ENCODE measurements at places on chromosomes 16 and 17. TPM values are rescaled to one million over a fixed set of nuclear protein-coding genes. Genes with fewer than 3 reads are reported as not detected.

Gene EPN3
- total RNA-seq = not detected

Gene CACNA1G
- 0.41 TPM for total RNA-seq

DNA sequence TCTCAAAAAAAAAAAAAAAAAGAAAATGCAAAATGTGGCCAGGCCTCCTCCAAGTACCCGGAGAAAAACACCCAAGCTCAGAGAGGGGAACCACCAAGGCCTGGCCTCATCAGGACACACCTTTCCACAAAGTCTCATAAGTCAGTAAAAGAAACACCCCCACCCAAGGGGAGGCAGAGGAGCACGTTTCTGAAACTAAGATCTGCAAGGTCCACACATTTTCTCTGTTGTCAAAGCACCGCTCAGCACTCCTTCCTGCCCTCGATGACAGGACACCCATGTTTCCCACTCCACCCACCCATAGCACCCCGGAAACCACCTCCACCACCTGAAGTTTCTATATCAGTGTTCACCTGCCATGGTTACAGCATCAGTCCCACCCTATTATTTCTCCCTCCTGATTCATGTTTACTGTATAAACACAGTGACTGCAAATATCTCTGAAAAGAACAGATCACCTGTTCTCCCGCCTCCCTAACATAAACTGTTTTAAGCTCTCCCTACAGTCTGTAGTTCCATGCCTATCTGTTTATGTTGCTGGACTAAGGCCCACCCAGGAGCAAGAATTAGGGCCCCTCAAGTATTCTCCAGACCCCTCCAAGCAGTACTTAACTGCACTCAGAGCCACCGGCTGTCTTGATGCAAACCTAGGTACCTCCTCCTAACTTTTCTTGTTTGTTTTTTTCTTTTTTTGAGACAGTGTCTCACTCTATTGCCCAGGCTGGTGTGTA lies 2.0 kb downstream of the CORO7 start:
- no peak for DNase-seq

DNA sequence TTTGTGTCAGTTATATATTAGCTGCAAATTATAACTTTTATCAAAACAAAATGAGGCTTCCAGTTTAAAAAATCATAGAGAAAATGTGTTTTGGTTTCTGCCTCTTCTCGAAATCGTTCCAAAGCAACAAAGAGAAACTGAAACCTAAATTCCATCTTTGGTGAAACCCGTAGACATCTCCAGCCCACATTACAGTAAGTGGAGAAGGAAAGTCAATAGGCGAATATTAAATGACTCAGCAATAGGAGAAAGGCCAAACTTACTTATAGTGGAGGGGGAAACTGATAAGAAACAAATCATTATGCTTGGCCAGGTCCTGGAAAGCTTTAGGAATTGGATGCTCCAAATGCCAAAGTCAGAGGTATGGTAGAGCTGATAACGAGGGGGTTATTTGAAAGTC lies 103.0 kb upstream of the SHISA6 start:
- no peak for DNase-seq

DNA sequence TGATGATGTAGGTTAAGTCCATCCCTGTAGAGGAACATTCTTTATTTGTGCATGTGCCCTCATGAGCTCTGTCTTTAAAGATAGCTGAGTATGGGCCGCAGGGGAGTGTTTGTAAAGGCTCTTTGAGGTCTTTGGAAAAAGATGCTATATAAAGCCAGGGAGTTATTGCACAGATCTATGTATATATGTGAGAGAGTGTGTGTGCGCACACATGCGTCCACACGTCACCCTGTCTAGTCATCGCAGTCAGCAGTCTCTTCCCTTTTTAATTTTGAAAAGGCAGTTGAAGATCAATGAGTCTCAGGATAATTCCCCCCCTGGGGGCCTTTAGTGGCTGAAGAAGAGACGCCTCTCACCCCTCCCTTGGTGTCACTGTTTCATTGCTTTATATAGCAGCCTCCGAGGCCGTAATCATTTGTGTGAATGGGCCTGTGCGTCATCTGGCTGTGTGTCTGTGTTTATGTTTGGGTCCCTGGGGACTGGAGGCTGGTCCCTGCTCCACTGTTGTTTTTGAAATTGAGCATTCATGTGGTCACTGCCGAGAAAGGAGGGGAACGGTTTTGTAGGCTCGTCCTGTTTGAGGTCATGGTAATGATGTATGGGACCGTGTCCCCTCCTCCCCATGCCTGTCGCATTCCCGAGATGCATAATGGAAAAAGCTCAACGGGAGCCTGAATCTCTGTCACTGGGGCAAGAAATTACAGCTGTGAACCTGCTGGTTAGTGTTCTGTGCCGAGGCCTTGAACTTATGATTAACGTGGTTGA lies 143.9 kb downstream of the SNX29 start:
- peak; percentile 6 for DNase-seq

DNA sequence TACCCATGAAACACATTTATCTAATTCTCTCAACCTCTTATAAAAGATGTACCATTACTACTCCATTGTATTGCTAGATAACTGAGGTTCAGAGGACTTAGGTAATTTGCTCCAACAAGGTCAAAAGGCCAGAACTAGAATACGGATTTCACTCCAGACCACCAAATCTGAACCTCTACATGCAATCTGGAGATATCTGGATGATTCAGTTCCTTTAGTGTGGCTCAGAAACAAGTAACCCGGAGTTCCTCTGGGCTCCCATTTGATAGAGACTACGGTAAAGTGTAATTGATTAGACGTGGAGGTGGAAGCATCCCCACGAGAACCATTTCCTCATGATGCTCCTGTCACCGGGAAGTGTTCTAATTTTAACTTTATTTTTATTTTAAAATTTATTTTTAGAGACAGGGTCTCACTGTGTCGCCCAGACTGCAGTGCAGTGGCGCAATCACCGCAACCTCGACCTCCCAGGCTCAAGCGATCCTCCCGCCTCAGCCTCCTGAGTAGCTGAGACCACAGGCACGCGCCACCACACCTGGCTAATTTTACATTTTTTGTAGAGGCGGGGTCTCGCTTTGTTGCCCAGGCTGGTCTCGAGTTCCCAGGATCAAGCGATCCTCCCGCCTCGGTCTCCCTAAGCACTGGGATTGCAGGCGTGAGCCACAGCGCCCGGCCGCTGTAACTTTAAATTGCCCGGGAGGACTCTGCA lies 608 bp upstream of the COX10 start:
- no peak for DNase-seq

All from fibroblast of the aortic adventitia (primary cell).